Left forelimb (tissue), 1 donor: ENCODE measurements at places on chromosomes 12 and 14.

GRCh38 chr12:25100194-25101091 lies 94.5 kb downstream of the DNAI7 start:
- no peak for DNase-seq

DNA sequence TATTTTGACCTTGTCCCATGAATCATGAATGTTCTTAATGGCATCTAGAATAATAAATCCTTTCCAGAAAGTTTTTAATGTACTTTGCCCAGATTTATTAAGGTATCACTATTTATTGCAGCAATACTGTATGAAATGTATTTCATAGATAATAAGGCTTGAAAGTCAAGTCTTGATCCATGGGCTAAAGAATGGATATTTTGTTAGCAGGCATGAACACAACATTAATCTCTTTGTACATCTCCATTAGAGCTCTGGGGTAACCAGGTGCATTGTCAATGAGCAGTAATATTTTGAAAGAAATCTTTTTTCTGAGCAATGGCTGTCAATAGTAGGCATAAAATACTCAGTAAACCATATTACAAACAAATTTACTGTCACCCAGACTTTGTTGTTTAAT lies 141.6 kb upstream of the RPL10L start:
- no peak for DNase-seq

GRCh38 chr12:47993491-47993890 lies 10.8 kb downstream of the COL2A1 start:
- no peak for DNase-seq

GRCh38 chr14:62759796-62760195 lies 285.5 kb downstream of the KCNH5 start:
- DNase-seq: no peak

DNA sequence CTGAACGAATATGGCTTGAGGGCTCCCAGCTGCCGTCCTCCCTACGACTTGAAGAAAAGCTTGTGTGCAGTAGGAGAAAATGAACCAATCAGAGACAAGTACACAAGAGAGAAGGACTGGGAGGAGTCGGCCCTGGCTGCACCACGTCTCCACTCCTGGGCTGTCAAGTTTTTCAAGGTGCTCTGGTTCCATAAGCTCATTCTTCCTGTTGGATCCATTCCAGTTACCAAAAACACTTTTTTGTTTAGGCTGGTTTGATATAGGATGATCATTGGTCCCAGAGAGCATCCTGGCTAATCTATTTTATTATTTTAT lies 2.8 kb upstream of the A2ML1 start:
- DNase-seq: no peak

- DNase-seq: no peak
These were observed 479.1 kb downstream of the ATP23 start for GRCh38 chr12:58420503-58420902.

DNA sequence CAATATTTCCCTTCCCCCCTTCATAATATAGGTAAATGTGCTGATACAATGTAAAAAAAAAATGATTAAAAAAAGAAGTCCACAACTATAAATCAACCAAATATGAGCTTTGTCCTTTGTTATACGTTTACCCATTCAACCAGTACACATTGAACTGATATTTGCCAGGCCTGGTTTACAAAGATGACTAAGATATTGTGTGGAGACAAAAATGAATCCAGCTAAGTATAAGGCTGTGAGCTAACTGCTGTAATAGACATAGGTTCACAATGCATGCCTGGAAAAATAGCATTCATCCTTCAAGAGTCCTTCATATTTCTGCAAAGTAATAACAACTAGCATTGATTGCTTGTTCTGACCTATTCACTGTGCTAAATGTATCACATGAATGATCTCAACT lies 6.9 kb downstream of the C12orf56 start:
- no peak for DNase-seq

DNA sequence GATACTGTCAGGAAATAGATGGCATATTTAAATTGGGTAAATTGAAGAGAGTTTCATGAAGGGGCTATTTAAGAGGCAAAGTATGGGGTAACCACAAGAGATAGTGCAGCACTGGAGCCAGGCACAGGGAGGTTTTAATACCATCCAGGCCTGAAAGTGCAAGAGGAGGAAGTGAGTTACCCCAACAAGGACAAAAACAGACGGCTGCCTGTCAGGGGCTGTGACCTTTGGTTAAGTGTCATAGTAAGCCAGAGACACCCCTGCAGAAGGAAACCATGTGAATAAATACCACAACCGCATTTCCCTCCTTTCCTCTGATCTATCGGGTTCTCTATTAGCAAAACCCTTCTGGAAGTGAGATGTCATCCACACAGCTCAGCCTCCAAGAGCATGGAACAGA lies 122.0 kb upstream of the DHRS4 start:
- no peak for DNase-seq

DNA sequence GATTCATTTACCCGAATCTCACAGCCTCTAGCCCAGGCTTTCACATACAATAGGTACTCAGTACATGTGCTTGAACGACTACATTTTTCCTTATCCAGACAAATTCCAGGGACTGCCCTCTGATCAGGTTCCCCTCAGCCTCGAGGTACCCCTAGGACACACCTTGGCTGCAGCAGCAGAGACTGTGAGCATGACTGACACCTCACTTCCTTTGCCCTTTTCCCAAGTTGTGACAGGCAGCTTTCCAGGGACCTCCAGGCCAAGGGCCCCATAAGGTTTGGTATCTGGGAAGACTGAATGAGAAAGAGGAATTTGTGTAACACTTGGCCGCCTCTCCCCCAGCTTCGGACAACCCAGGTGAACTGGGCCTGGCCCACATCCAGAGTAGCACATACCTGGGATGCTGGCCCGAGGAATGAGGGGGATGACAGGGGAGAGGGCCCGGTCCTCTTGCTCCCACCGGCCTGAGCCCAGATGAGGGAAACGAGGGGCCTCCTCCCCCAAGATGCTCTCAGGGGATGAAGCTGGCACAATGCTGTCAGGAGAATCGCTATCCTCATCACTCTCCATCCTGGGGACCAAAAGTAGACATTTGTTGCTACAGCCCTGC lies 10.2 kb upstream of the PRKAG1 start:
- no peak for DNase-seq

- DNase-seq: no peak
These were observed 101.2 kb downstream of the PEBP1 start for GRCh38 chr12:118237052-118237665.

DNA sequence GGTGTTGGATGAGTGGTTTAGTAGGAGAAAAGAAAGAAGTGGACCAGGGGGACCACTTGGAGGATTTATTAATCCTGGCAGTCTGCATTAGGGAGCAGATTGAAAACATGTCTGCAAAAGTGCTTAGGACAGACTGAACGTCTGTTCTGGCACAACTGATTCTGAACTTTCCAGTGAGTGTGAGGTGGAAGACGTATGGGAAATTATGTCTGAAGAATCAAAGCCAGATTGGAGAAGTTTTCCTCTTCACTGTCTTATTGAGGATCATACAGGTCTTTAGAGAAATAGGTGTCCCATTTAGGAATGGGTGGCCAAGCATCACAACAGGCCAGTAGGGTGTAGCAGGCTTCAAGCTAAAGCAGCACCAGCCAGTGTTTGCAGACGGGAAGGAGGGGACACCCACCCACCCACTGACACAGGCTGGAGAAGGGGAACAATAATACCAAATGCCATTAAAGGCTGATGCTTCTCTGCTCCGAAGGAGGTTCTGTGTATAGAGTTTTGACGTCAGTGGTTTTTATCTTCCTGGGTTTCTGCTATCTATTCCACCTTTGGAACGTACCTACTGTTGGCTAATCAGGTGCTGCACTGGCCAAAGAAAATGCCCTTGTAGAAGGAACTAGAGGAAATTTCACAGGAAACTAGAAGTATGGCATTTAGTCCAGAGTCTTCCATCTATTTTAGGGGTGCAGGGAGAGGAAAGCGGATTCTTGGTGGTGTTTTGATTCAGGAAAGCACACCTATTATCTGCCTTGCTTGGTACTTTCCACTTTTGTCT lies 1.8 kb downstream of the SRRM4 start:
- no peak for DNase-seq

DNA sequence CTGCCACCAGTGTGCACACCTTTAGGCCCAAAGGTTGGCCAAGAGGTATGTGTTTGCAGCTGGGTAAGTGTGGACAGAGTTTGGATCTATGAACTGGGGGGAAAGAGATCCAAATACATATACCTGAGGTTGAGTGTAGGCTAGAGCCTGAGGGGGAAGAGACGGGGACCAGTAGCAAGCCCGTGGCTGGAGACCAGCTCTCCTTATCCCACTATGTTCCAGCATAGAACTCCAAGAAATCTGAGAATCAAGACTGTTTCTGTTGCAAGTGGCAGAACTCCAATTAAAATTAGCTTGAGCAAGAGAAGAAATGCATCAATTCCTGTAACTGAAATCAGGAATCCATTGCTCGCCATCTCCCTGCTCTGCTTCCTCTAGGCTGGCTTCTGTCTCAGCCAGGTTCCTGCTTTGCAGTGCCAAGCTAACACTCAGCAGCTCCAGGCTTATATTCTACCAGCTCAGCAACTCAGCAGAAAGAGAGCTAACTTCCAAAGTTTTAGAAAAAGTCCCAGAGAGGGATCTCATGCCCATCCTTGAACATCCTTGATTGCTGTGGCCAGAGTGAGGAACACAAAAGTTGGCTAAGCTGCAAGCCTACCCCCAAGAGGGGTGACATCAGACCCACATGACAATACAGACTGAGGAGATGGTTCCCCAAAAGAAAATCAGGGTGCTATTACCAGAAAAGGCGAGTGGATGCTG lies 1.5 kb upstream of the PCK2 start:
- no peak for DNase-seq

DNA sequence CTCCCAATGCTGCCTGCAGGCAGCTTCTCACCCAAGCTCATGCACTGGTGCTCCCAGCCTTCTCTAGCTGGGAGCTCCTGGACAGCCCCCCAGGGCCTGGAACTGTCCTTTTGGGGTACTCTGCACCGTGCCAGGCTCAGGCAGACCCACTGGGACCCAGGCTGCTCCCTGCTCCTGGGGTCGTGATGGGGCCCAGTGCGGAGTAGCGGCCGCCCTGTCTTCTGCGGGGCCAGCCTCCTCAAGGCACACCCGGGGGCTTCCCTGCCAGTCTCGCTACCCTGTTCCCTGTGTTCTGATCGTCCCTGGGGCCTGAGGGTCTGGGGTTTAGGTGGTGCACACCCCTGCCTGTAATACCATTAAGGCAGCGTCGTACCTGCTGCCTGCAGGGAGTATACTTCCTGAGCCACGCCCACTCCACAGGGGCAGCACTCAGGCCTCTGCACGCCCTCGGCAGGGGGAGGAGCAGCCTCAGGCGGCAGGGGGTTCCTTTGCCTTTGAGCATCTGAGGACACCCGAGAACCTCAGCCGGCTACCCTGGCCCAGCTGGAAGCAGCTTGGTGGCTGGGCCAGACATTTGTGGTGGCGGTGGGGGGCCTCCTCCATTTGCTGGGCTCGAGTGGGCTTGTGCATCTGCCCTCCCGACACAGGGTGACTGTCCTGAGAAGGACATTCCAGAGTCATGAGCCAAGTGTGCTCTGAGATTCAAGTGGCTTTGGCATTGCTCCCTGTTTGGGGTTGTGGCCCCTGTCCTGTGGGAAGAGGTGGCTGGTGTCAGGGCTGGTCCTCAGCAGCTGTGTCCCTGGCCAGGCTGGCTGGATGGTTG lies 9.2 kb upstream of the CRIP2 start:
- no peak for DNase-seq

DNA sequence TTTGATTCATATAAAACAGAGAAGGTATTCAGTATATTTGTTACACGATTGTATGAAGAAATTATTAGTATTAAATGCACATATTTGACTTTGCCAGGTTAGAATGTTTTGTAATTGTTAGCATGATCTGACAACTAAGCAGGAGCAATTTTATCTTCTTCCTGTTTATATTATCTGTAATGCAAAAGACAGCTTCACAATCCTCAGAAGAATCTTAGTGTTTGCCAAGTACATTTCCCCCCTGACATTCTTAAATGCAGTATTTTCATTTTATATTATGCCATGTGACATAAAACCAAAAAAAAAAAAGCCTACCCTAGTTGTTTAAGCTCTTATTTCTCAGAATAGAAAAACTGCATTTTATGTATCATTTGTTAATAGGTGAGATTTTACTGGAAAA lies 469.4 kb downstream of the FOXG1 start:
- no peak for DNase-seq

- DNase-seq: no peak
These were observed 87.8 kb upstream of the DYNC1H1 start for GRCh38 chr14:101876555-101876938.

- DNase-seq: no peak
These were observed 95.9 kb downstream of the PAH start for GRCh38 chr12:102821149-102821548.

DNA sequence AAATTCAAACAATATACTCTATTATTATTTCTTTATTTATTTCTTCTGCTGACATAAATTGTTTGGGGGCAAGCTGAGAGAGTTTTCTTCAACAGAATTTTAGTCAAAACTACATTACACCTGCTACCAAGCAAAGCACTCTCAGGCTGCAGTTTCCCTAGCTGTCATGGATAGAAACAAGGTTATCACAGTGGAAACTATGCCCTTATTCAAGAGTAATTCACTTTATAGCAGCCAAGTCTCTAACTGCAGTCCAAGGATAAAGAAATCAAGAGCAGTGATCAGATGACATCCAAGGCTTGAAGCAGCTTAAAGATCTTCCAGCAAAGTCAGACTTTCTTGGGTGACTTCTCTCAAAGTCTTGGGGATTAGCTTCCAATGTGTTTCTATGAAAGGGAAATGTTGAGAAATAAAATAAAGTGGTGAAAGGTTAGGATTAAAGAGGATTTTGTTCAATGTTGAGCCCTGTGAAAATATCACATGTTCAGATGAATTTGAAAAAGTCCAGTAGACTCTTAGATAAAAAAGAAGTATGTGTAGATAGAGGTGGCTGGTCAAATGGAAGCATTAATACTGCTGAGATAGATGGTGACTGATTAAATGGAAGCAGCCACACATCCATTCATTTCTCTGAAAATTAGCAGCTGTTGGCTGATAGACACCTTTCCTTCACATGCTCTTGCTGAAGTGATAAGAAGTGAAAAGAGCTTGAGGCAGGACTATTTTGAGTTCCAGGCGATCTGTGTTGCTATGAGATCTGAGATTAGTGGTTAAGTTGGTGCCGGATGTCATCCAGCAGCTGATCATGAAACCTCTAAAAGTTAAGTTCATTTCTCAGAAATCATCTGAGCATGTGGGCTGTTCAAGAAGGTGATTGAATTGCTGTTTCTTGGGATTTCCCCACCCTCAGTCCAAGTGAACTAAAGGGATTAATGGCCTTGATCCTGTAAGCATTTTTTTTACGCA lies 257.8 kb upstream of the BTG1 start:
- no peak for DNase-seq

GRCh38 chr14:65282896-65283253 lies 129.7 kb upstream of the FUT8 start:
- DNase-seq: no peak

GRCh38 chr12:25797386-25797785 lies 161.1 kb upstream of the RASSF8 start:
- no peak for DNase-seq

GRCh38 chr14:91238661-91239060 lies 5.8 kb downstream of the GPR68 start:
- DNase-seq: no peak

GRCh38 chr12:63294327-63294632 lies 143.3 kb upstream of the AVPR1A start:
- no peak for DNase-seq

DNA sequence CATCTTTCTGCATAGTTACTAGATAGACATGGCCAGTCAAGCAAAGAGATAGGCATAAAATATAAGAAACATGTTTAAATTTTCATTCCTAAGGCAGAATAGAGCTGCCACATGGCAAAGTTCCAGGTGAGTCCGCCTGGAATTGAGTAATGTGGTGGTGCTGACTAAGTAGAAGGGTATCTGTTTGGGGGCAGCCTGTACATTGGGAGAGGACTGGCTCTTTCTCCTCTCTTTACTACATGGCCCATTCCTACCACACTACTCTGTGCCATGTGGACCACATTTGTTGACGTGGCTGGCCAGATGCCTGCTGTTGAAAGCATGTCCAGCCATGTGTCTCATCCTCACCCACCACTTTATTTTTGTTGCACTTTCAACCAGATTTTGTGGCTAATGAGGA lies 354.0 kb downstream of the ETNK1 start:
- no peak for DNase-seq
